ENCODE measurements at places on chromosomes 7 and 10.

DNA sequence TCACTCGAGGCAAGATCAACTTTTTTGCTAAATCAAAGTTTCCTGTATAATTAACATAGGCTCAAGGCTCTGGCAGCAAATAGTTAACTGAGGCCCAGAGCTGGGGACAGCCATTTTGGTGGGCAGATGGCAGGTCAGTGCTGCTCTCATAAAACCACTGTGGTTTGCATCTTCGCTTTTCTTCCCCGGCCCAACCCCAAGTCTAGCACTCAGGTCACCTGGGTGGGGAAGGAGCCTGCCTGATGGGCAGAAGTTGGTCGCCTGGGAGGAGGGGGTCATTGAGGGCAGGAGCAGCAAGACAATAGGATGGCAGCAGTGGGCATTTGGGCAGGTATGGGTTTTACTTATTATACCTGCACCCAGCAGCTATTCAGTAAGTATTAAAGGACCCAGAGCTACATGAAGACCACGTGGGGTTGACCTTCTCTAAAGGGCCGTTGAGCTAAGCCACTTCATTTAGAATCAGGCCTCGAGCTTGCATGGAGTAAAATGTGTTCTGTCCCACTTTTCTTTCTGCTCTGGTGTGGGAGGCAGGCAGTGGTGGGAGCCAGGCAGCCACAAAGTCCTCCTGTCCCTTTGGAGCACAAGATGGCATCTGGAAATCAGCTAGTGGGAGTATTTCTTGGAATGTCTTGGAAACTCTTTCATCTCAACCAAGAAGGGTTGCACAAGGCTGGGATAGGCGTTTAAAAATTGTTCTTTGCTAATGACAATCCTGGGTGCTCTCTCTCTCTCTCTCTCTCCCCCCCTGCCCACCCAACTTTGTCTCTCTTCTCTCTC, 133.4 kb downstream of the SPAG6 start:
- DNase-seq, result no peak

- DNase-seq, result no peak
Measured at GRCh38 chr7:51121931-51122425, 194.6 kb downstream of the COBL start.

GRCh38 chr10:99733366-99733765, 1.3 kb downstream of the CUTC start:
- no peak for DNase-seq

DNA sequence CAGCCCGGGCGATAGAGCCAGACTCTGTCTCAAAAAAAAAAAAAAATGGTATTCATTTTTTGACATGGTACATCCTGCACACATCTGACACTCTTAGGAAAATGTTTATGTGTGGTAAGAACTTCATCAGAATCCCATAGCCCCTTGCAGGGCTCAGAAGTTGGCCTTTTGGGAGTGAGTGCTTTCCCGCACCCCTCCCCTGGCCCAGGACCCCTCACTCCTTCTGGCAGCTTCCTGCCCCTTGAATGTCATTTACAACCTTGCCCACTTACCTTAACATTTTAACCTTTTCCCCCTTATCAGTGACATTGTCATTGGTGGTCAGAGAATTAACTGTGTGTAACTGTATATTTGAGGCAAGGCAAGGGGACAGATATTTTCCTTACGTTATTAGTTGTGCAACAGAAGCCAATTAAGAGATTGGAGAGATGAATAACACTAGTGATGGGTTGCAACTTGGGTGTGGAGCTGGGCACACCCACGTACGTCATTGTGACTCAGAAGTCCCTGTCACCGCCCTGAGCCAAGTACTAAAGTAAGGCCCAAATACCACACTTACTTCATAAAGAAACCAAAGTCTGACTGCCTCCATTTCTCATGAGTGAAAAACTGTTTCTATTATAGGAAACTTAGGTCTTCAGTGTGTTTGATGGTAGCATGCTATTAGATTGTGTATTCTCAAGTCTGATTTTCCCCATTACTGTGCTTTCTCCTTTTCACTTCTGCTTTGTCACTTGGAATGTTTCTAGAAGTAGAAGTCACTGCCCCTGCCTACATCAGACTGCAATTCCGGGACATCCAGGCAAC, 31.6 kb downstream of the OGDH start:
- DNase-seq, result peak; percentile 60

GRCh38 chr10:43055217-43055616, 21.7 kb upstream of the RET start:
- DNase-seq, result no peak

- DNase-seq, result peak; percentile 3
Measured at GRCh38 chr10:49649294-49649693, 30.2 kb upstream of the C10orf53 start.

- DNase-seq, result no peak
Measured at GRCh38 chr7:135409845-135410542, 99.9 kb downstream of the CNOT4 start.

DNA sequence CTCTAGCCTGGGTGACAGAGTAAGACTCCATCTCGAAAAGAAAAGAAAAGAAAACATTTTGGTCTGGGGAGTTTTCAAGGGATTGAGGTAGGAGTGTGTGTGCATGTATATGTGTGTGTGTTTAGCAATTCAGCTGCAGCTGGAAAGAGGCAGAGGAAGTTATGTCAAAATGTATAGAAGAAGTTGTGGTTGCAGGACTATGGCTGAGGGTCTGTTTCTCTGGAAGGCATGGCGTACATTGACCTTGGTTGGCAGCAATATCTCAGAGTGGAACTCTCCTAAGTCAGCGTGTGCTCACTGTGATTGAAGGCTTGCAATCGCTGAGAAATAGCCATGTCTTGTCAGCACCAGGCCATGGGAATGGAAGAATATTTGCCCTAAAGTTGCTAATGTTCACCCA, 28.6 kb upstream of the RHBDD2 start:
- no peak for DNase-seq

Measured in activated CD4-positive, alpha-beta T cell treated with anti-CD3 and anti-CD28 coated beads for 24 hours (primary cell).